Fibroblast of skin of right quadriceps (primary cell): ENCODE measurements at places on chromosomes 13 and 19.

DNA sequence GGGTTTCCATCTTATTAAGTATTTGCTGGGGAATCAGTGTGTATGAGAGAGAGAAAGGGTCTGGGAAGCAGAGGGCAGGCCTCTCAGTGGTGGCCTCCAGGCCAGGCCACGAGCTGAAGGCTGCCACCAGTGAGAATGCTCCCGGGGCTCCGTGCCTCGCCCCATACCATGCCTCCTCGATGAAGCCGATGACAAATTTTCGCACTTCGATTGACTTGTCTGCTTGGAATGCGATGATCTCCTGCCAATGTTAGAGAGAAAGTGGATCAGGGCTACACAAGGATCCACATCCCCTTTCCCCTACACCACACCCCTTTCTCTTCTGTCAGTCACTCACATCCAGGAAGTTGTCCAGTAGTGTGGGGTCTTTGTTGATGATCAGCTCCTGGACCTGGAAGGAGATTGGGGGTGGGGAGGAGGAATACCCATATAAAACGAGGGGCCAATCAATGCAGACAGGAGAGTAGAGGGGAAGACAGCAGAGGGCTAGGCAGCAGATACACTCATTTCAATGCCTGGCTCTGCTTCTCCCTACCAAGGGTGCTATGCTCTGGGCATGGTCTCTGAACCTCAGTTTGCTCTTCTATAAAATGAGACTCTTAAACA, 10.7 kb downstream of the SYMPK start:
- peak; percentile 18 for DNase-seq

GRCh38 chr13:58883405-58883804, 1251.9 kb downstream of the PCDH17 start:
- DNase-seq = no peak

- no peak for DNase-seq
These were observed 260.9 kb downstream of the COG6 start for GRCh38 chr13:39916330-39916729.

DNA sequence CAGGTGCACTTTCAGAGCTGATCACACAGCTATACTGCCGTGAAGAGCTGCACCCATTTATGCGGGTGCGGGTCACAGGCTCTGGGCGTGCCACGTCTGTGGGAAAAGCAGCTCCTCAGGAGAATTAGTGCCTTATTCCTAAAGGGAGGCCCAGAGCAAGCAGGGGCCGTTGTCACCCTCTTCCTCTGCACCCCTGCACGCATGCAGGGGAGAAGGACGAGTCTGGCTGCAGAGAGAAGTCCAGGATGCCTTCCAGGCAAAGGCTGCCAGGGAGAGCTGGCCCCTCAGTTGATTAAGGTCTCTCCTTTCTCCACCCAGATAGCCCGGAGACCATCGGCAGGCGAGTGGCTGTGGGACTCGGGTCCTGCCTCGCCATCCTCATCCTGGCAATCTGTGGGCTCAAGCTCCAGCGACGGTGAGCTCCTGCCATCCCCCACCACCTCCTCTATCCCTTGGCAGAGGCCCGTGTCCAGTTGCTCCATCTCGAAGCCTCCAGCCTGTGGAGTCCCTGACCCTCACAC, 3.1 kb upstream of the FFAR1 start:
- no peak for DNase-seq

GRCh38 chr19:13051557-13052165, 51.0 kb downstream of the LYL1 start:
- peak; percentile 28 for DNase-seq

DNA sequence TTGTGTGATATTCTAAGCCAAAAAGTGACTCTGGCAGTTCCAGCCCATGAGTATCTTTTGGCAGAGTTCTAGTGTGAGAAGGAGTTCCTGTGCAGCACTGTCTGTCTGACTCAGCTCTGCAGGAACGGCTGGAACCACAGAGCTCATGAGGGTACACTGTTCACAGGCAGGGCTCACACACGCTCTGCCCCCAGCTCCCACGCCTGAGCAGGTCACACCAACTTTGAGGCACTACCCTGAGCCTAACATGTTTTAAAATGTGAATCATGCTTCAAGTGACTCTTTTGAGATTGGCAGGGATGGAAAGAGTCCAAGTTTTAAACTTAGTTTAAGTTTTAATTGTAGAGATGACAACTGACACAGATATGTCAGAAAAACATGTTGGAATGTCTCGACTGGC, 1203.3 kb downstream of the UQCRFS1 start:
- peak; percentile 4 for DNase-seq

DNA sequence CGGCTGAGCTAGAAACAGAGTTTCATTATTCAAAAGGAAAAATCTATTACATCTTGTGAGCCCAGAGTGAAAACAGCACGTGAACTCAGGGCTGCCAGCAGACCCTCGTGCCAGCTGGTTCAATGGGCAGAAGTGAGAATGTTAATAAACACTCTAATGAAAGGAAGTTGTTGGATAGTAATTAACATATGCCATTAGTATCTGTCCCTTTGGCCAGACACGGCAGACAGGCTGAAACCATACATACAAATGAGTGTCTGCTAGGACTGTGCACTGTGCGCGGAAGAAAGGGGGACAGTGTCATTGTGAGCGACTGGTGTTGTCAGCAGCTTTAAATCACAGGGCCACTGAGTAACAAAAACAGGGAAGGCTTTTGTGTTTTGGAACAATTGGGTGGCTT, 121.9 kb upstream of the TSC22D1 start:
- DNase-seq = no peak

DNA sequence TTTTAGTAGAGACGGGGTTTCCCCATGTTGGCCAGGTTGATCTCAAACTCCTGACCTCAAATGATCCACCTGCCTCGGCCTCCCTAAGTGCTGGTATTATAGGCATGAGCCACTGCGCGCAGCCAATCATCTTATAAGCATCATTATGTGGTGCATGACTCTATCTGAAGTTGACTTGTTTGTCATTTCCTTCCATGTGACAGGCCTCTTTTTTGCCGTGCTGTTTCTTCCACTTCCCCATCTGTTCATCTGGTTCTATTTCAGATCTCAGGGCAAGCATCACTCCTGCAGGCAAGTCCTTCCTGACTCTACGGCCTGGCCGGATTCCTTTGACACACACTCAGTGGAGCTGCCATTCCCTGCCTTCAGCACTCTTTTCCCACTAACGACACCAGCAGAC, 15.2 kb downstream of the COL5A3 start:
- DNase-seq = no peak

GRCh38 chr13:113625965-113626721, 31.9 kb downstream of the ATP4B start:
- peak; percentile 65 for DNase-seq

DNA sequence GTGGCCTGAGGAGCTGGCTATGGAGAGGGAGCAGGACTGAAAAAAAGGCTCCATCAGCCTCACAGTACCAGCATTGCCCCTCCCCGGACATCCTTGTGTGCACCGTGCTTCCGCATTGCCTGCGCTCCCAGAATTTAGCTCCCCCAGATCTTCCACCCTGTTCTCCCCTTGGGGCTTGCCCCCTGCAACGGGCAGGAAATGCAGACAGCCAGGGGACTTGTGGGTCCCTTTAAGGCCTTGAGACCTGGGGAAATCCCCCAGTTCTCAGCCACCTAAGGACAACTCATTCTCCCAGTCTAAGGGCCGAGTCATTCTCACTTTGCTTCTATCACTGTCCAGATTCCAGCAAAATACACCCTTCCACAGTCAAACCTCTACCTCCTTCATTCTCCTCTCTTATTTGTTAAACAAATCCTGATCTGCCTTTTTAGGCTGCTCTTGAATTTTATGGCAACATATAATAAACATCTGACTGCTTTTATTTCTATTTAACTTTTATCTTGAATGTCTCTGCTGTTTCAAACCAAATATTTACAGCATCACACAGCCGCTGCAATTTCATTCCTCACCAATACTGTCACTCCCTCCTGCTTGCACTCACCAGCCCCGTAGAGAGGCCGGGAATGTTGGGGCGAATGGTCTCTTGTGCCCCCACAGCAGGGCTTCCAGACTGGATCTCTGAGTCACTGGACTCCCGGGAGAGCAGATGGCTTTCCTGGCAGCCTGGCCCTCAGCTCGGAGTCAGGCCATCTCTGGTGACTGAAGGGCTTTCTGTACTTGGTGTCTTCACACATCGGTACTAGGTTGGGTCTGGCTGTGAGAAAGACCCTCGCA, 221.9 kb downstream of the TSHZ3 start:
- peak; percentile 98 for DNase-seq

DNA sequence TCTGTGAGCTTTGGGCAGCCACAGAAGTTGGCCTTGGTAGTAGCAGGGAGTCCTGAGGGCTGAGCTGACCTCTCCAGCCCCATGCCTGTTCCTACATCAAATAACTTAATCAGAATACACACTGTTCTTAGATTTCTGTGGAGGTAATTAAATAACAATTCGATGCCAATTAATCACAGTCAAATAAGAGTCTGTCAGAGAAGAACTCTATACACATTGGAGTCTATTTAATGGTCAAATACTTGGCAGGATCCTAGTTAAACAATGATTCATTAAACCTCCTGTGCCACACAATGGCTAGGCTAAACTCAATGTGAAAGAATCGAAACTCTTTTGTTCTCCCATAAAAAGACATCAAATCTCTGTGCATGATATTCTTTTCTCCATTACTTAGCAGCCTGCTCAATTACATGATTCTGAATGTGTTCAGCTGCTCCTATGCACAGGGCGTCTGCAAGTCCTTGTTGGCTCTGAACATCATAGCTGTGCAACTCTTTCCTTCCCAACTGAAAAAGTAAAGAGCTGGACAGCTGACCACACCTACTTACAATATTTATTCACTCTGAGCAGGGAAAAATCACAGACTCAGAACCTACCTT, 173.1 kb downstream of the ABCC4 start:
- DNase-seq = no peak

DNA sequence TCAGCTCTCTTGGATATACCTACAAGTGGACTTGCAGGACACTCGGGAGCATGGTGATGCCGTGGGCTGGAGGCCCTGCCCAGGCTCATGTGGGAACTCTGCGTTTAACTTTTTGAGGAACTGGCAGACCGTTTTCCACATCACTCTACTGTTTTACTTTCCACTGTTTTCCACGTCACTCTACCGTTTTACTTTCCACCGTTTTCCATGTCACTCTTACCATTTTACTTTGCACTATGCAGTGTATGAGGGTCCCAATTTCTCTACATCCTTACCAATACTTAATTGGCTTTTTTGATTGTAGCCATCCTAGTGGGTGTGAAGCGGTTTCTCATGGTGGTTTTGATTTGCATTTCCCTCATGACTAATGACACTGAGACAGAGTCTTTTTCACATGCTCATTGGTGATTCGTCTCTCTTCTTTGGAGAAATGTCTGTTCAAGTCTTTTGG, 40.5 kb downstream of the GATAD2A start:
- DNase-seq = peak; percentile 48

- DNase-seq = no peak
These were observed 59.2 kb downstream of the STK24 start for GRCh38 chr13:98517576-98518310.

DNA sequence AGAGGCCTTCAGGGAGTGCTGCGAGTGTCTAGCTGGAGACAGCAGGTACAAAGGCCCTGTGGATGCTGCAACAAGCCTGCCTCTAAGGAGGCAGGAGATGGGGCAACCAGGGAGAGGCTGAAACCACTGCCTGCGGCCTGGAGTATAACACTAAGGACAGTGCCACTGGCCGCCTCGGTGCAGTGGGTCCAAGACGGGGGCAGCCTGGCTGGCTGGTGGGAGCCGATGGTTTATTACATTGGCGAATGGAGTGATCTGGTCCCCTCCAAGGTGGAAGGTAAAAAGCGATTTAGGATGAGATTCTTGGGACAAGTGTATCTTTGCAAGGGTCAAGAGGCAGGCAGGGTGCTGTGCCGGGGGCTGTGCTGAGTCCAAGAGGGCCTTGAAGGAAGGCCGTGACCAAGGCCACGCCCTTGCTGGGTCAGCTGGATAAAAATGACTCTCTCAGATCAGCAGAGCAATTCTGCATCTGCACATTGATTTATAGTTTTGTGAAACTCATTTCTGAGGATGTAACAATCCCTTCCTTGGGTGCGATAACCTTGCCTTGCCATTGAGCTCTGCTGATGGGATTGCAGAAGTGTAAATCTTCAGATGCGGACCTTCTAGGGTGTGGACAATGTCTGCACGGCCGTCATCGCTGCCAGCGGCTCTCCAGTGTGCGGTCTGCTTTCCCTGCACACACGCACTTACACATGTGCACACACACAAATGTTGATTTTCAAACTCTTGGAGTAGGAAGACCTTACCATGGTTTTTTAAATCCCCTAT, 6.0 kb downstream of the TMEM255B start:
- no peak for DNase-seq

- peak; percentile 99 for DNase-seq
These were observed 3.9 kb upstream of the C19orf84 start for GRCh38 chr19:51394050-51394836.
